NCI-H2029 (cell line): ENCODE measurements at places on chromosomes 3 and 15.

DNA sequence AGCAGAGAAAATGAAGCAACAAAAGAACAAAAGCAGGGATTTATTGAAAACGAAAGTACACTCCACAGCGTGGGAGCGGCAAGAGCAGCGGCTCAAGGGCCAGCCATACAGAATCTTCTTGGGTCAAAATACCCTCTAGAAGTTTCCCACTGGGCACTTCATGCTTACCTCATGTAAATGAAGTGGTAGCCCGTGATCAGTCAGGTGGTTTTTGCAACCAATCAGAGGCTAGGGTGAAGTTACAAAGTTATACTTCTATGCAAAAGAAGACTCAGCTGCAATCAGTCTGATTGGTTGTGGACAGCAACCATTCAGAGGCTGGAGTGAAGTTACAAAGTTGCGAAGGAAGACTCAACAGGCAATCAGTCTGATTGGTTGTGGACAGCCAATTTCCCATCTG is 37.8 kb upstream of the TRH start:
- peak; percentile 44 for DNase-seq

- DNase-seq = no peak
These were observed 31.9 kb upstream of the RAB6B start for GRCh38 chr3:133927540-133928066.

DNA sequence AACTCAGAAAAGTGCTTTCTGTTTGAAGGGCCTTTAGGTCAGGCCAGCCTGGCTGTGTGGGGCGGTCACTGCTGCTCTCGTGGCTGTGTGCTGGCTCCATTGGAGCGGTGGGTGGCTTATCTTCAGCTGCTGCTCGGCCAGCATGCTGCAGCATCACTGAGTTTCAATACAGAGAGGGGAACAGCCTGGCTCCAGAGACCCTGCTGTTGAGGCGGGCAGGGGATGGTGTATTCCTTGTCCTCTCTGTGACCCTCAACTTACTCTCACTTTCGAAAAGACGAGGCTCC is 248.5 kb upstream of the ONECUT1 start:
- DNase-seq = no peak

GRCh38 chr3:113461488-113461887 is 20.2 kb upstream of the CFAP44 start:
- DNase-seq = no peak

DNA sequence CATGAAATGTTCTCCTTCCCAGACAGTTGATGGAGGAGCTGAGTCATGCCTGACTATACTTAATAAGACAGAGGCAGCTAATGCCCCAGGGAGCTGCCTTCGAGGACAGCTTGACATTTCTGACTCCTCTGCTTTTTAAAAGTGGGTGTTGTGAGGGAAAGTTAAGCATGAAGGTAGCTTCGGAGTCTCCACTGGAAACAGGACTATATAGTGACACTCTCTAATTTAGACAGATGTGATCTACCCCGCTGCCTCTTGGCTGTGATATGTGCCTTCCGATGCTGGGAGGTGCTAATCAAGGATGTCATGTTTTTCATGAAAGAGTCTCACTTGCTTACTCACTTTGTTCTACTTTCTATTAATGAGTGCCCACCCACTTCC is 72.7 kb downstream of the IL1RAP start:
- DNase-seq = no peak
